Left hindlimb (tissue), 1 donor: ENCODE measurements at places on chromosomes 5 and 9.

DNA sequence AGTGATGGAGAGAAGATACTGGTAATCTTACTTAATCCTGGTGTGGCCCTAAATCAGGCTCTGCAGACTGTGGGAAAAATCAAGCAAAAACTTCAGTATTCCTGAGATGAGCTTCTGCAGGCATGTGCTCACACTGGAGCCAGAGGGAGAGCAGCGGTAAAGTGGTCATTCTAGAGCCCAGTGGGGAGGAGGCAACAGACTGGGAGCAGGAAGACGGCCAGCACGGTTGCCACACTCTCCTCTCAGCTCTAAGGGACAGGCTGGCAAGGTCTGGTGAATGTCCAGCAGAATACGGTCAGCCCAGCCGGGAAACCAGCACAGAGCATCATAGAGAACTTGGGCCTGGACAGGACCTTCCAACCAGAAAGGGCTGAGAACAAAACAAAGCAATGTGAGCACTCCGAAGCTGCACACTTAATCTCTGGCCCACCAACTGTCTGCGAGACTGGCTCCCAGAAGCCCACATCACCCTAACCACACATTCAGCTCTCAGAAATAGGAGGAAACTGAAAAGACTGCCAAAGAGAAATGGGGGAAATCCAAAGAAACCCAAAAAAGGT is 30.3 kb downstream of the MED27 start:
- DNase-seq, result no peak

DNA sequence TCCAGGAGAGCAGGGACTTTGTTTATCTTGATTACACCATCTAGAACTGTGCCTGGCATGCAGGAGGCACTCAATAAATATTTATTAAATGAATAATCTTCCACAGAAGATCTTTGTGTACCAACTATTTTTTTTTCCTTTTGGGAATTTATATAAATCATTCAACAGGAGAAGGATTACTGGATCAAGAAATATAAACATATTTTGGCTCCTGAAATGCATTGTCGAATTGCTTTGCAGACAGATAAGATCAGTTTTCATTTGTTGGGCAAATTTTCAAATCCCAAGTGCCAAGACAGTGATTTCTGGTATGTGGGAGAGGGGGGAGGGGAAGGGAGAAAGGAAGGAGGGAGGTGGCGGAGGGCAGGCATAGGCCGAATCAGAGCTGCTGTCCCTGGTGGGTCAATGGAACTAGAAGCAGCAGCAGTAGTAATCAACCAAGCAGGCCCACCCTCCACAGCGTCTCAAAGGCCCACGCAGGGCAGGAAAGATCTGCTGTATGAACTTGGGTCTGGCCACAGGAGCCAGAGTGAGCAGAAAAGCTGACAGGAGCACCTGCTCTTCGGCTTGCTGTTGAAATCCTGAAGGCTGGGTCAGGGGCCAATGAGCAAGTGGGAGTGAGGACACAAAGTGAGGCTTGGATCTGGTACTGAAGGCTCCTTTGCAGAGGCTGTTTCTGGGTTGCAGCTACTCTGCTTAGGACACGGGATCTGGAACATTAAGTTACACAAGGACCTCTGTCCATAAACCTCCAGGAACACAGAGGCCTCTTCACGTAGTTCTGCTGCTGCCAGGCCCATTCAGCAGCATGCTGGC is 15.8 kb upstream of the TRAF1 start:
- DNase-seq, result no peak

DNA sequence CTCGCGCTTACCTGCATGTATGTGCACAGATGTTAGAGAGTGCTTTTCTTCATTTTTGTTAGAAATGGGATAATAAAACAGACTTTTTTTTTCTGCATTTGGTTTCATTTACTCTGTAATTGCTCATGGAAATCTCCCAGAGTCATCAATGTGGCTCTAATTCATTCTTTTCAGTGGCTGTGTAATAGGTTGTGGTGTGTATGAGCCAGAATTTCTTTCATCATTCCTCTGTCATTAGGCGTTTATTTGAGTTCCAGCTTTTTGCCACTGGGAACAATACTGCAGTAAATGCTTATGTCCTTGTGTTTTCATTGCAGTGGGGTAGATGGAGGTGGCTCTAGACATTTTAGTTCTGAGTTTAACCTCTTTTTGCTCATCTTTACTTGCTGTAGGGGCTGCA is 118.9 kb downstream of the NXNL2 start:
- DNase-seq, result no peak

GRCh38 chr5:90418214-90418613 is 8.7 kb upstream of the CETN3 start:
- DNase-seq, result no peak

GRCh38 chr9:126829035-126829434 is 24.2 kb downstream of the ZBTB43 start:
- no peak for DNase-seq

- DNase-seq, result no peak
Measured at GRCh38 chr5:113510836-113511451, 2.5 kb upstream of the YTHDC2 start.

DNA sequence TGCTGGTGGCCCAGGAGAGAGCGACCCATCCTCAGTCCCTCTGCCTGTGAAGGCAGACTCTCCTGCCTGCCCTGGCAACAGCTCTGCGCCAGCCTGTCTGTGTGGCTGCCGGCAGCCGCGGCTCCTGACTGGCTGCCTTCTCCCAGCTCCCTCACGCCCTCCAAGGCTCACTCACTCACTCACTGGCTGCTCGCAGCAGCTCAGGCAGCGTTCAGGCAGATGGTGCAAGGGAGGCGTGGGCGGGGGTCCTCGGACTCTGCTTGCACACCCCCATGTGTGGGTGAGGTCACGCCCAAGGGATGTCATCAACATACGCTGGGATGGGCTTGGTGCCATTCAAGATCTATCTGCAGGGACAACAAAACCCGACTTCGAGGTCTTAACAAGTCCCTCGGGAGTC is 66.7 kb downstream of the DAB2IP start:
- no peak for DNase-seq

GRCh38 chr5:38780945-38781344 is 64.9 kb upstream of the OSMR start:
- DNase-seq, result peak; percentile 72

DNA sequence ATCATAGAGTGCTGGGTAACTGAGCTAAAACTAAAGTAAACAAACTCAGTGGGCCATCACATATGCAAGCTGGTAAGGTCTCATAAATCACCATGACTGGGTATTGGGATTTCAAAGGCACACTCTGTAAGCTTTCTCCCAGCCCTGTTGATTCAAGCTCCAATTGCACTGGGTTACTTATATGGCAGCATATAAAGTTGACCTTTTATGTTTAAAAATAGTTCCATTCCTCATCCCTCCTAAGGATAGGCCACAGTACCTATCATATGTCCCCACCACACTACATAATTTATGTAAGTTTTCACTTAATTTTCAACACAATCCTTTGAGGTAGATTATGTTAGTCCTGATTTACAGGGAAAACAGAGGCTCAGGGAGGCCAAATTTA is 438.4 kb downstream of the RAB3C start:
- DNase-seq, result no peak

- no peak for DNase-seq
Measured at GRCh38 chr5:132132138-132132537, 58.5 kb downstream of the CSF2 start.

GRCh38 chr5:32760091-32760509 is 49.0 kb downstream of the NPR3 start:
- DNase-seq, result no peak

DNA sequence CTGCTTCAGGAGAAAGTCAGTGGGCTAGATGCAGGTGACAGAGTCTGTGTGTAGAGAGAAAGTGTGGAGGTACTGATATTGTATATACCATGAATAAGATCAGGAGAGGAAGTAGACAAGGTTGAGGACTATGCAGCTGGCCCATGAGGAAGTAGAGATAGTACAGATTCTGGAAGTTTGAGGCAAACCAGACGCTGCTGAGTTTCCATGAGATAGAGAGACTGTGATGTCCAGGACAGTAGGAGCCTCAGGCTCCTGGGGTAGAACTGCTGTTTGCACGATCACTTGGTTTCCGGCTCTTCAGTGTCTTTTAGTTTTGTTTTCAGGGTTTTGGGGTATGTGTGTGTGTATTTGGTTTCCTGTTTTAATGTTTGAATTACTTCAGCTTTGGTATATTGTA is 13.6 kb downstream of the OTULINL start:
- DNase-seq, result no peak

GRCh38 chr5:152271420-152271819 is 133.7 kb downstream of the NMUR2 start:
- DNase-seq, result no peak

- DNase-seq, result no peak
Measured at GRCh38 chr9:136336156-136336870, 9.0 kb downstream of the GPSM1 start.

GRCh38 chr9:72818385-72818784 is 134.5 kb downstream of the ALDH1A1 start:
- no peak for DNase-seq

DNA sequence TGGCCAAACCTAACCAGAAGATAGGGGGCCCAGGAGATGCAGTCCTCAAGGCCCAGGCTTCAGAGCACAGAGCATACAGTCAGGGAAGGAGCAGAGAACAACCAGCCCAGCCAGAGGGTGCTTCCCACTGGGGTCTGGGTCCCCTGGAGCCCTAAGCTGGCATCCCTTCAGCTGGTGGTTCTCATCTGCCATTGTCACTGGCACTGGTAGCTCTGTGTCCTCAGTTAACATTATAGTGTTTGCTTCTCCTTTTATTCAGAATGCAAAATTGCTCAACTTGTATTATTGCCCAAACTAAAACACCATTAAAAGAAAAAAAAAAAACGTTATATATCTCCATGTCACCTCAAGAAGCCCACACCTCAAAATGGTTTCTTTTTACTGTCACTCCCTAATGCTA is 219.2 kb downstream of the ENC1 start:
- no peak for DNase-seq

GRCh38 chr5:174387448-174387847 is 336.9 kb upstream of the MSX2 start:
- no peak for DNase-seq

DNA sequence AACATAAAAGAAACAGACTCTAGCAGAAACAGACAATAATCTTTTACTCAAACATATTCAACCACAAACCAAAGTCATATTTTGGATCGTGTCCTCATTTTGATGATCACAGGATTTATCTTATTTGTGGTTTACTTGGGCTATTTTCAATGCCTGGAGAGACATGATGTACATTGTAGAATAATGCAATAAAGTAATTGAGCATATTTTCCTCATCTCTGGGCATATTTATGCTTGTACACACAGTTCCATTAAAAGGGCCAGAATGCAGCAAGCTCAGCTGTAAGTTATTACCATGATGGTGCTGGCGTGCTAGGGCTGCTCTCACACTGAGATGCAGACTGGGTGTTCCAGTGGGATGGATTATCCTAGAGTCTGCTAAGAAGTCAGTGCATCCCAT is 456.7 kb downstream of the TLE4 start:
- DNase-seq, result no peak

DNA sequence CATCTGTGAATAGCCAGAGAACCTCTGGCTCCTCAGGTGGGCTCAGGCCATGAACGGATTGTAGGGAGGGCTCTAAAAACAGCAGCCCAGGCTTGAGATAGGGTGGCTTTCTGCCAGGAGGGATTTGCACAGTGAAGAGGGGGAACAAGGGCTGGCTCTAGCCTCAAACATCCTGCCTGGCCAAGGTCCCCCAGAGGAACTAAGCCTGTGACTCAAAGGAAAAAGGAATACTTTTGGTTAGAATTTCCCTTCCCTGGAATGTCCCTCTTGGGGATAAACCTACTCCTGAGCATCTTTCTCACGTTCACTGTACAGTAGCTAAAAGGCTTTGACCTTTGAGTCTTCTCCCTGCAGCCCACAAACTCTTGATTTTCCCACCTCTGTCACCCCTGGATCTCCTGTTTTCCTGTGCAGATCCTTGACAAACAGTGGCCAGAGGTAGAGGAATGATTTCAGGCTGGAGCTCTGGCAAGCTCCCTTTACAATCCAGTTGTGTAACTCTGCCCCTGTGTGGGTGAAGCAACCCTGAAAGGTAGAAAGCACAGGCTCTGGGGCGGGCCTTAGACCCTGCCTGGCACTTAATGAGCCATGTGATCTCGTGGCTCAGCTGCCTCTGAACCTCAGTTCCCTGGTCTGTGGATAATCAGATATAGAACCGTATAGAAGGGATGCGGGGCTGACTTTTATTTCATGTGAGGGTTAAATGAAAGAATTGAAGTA is 17.4 kb downstream of the SEC61B start:
- DNase-seq, result no peak

- DNase-seq, result no peak
Measured at GRCh38 chr5:135005076-135005475, 29.0 kb downstream of the PITX1 start.

DNA sequence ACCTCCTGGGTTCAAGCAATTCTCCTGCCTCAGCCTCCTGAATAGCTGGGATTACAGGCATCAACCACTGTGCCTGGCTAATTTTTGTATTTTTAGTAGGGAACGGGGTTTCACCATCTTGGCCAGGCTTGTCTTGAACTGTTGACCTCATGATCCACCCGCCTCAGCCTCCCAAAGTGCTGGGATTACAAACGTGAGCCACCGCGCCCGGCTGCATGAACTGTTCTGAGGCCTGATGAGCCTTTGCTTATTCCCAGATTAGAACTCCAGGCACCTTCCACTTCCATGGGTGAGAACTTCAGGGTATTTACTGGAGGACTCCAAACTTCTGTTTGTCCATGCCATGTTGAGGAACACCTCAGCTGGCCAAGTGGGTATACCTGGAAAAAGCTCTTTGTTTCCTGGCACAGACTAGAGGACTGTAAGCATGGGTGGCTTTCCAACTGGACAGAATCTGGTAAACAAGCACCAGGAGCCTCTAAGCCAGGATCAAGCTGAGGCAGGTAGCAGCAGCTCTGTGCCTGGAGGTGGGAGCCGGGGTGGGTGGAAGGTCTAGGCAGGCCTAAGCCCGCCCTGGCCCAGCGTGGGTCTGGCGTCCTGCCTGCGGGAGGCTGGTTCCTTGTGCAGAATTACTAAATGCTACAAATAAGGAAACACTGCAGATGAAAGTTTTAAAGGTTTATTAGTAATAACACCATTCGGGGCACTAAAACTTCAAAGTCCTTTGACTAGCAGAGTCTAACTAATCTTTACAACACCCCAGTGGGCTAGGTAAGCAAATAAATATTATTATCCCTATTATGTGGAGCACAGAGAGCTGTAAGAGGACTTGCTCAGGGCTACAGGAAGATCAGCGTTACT is 78.4 kb downstream of the SEMA5A start:
- no peak for DNase-seq

- no peak for DNase-seq
Measured at GRCh38 chr9:132998831-132999635, 20.5 kb downstream of the GFI1B start.

DNA sequence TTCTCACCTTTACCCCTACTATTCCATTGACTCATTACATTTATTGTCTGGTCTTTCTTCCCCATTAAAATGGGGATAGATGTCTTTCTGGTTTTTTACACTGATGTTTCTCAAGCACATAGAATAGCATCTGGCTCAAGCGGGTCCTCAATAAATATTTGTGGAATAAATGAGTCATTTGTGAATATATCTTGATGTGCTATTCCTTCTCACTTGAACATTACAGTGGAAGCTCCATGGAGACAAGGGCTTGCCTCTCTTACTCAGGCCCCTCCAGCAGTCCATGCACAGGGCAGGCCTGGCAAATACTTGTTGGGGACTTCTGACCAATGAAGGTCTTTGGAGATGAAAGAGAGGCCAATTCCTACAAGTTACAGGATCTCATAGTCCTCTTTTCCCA is 151.7 kb upstream of the TAS2R1 start:
- no peak for DNase-seq
